ENCODE measurements at places on chromosomes 7 and 10.

DNA sequence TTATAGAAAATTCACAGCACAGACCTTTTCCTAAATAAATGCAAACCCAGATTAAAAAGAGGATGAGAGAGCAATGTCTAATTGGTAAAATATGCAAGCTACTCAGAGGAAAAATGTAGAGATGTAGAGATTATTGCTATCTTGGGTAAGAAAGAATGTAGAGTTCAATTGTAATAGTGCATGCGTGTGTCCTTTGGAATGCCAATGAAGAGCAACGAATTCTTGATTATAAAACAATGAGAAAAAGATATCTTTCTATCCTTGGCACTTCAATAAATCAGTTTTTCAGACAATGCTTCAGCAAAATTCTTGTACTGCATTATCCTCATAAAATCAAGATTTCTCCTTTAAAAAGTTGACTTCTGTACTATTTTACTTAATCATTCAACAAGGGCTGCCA lies 50.9 kb downstream of the SEMA3D start:
- no peak for DNase-seq

GRCh38 chr10:1874533-1874932 lies 137.2 kb upstream of the ADARB2 start:
- no peak for DNase-seq

DNA sequence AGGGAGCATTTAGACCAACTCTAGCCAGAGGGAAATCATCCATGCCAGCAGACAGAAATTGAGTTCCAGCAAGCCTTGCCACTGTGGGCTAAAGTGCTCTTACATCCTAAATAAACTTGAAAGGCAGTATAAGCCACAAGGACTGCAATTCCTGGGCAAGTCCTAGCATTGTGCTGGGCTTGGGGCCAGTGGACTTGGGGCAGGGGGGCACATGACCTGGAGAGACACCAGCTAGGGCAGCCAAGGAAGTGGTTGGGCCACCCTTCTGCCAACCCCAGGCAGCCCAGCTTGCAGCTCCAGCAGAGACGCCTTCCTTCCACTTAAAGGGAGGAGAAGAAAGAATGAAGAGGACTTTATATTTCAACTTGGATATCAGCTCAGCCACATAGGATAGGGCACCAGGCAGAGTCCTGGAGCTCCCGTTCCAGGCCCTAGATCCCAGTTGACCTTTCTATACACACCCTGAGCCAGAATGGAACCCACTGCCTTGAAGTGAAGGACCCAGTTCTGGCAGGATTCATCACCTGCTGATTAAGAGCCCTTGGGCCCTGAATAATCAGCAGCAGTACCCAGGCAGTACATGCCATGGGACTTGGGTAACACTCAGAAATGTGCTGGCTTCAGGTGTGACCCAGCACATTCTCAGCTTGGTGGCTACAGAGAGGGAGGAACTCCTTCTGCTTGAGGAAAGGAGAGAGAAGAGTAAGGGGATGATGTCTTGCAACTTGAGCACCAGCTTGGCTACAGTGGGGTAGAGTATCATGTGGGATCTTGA lies 153.0 kb downstream of the GNAI1 start:
- no peak for DNase-seq

DNA sequence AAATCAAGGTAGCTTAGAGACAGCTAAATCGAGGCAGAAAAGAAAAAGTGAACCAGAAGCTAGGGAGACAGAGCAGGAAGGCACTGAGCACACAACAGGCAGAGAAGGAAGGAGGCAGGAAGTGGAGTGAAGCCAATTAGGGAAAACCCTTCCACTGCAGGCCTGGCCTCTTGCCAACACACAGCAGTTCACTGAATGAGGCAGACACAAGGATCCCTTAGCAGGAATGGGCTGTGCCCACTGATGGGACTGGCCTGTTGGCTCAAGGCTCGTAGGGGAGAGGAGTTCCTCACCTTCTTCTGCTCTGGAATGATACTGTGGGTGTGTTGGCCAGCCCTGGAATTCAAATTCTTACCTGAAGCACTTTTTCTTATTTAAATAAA lies 220.3 kb upstream of the STK17A start:
- no peak for DNase-seq

DNA sequence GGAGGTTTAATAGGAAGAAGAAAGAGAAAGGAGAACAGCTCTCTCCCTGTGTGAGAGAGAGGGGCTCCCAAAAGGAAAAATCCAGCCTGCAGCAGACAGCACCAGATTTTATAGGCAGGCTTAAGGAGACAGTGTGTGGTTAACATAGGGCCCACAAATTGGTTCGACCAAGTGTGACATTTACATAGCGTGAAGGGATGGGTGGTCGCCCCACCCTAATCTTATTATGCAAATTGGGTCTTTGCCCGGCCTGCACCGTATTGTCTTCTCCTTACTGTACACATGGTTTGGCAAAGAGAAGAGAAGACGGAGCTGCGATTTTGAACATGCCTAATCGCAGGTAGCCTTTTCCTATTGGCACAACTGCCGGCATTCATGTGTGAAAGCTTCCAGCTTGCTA lies 756.3 kb downstream of the NXPH1 start:
- no peak for DNase-seq

DNA sequence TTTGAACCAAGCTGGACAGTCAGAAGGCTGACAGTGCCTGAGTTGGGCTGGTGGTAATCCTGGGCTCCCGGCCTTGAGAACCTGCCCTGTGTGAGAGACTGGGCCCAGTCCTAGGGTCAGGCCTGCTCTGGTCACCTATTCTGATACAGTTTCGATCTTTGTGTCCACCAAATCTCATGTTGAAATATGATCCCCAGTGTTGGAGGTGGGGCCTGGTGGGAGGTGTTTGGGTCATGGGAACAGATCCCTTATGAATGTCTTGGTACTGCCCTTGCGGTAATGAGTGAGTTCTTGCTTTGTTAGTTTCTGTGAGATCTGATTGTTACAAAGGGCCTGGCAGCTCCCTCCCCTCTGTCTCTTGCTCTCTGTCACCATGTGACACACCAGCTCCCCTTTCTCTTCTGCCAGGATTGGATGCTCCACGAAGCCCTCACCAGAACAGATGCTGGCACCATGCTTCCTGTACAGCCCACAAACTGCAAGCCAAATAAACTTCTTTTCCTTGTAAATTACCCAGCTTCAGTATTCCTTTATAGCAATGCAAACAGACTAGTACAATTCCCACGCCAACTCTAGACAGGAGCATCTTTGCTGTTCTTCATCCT lies 111.8 kb upstream of the ZNF438 start:
- DNase-seq: no peak

DNA sequence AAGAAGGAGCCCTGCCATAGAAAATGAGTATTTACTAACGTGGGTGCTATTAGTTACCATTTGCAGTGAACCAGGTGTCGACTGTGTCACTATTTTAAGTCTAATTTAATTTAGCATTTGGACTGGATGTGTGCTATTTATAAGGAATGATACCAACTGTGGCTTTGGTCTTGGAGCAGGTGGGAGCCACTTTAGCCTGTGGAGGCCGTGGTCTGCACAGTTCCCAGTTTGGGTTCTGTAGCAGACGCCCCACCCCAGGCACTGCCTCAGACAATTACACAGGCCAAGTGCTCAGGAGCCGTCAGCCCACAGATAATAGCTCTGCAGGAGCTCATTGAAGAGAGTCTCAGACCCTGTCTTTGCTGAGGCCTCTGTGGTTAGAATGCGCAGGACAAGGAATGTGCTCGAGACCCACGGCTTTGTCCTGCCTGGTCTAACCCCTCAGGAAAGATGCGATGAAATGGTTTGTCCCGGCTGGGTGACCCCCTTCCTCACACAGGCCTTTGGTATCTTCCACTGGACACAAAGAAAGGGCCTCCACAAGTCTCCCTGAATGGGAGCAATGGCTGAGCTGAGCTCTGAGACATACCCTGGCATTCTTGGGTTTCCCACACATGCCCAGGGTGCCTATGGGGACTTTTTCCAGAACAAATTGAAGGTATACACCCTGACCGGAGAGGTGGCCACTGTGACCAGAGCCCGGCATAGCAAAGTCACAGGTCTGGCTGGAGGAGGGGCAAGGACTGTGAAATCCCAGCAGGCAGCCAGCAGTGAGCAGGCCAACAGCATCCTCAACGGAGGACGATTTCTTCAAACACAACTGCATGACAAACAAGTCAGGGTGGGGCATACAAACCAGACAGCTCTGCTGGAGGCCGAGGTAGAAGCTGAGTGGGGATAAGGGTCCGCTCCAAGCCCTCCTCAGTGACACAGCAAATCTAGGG lies 251.2 kb downstream of the ARHGAP12 start:
- no peak for DNase-seq

GRCh38 chr10:43192884-43193283 lies 54.6 kb downstream of the CSGALNACT2 start:
- no peak for DNase-seq

- DNase-seq: no peak
Observed at GRCh38 chr7:88927-89231, 103.5 kb upstream of the FAM20C start.
